H1 (cell line): ENCODE measurements at places on chromosomes 6 and 20. TPM values are rescaled to one million over a fixed set of nuclear protein-coding genes. Genes with fewer than 3 reads are reported as not detected.

The MYB gene
- total RNA-seq: 7.6 and 9.2 TPM in 2 replicates

The TGM3 gene
- not detected in 2 replicates for total RNA-seq

The TCF19 gene
- 10.0 and 11.0 TPM in 2 replicates for total RNA-seq

The ULBP2 gene
- not detected in 2 replicates for total RNA-seq

The ID4 gene
- total RNA-seq: 8.3 and 8.8 TPM in 2 replicates
